ENCODE measurements at places on chromosomes 16 and 17.

DNA sequence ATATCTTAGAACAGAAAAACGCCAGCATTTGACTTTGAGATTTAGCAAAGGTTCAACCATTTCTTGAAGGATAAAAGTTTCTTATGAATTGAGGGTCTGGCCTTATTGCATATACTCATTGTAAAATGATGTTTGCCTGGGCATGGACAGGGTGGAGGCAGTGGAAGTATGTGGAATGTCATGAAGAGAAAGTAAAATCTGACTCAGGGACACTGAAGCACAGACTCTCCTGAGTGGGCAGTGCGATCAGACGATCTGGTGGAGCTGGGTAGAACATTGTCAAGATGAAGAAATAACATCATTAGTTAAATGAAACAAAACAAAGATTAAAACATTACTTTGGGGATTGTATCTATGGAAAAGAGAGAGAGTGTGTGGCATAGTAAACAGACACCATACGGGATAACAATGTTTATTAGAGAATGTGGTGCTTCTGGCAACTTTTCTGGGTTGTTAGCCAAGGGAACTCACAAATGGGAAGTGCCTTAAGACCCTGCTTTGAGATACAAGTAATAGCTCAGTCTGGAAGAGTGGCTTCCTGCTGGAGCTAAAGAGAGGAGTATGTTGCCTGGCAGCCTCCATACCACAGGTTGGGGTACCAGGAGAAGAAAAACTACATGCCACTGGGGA is 4.4 kb downstream of the MAP3K3 start:
- DNase-seq, result no peak

DNA sequence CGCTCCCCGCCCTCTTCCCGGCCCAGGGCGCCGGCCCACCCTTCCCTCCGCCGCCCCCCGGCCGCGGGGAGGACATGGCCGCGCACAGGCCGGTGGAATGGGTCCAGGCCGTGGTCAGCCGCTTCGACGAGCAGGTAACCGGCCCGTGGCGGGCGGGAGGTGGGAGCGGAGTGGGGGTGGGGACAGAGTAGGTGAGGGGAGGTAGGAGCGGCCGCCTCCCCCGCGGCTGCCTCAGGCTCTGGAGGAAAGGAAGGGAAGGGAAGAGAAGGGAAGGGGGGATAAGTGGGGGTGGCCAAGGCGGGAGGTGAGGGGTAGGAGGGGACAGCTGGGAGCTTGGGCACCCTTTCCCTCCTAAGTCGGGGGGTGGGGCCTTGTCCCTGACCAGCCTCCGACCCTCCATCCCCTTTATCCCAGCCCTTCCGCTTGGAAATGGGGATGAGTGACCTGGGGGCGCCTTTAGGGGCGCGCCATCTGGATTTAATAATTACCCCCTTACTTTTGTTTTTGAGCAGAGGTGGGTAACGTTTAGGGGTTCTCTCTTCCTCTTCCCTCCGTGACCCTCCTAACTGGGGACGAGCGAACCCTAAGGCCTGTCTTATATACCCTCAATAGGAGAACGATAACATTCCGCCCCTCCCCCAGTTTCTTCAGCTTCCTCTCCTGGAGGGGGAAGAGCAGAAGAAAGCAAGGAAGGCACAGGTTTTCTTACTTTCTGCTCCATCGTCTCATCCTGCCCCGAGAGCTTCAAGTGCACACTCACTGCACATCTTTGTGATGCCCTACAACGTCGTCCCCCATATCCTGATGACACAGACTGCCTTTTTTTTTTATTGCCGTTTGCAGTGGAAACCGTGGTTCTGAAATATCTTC is 694 bp downstream of the NF1 start:
- no peak for DNase-seq

GRCh38 chr17:2708585-2709182 is 2.9 kb downstream of the CLUH start:
- DNase-seq, result no peak

GRCh38 chr17:47239967-47240651 is 13.5 kb upstream of the ITGB3 start:
- DNase-seq, result peak; percentile 32

DNA sequence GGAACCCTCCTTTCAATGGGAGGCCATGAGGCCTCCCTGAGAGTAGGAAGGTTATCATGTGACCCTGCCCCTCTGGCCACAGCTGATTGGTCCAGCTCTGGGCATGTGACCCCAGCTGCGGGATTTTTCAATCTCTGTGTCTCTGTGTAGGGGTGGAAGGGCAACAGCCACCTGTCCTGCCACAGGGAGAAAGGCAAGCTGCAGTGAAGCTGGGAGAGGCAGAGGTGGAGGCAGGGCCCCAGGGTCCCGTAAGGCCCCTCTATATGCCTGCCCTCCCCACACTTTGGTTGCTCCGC is 10.9 kb downstream of the DNAAF8 start:
- DNase-seq, result no peak

GRCh38 chr17:74303305-74303704 is 22.7 kb upstream of the KIF19 start:
- DNase-seq, result no peak

DNA sequence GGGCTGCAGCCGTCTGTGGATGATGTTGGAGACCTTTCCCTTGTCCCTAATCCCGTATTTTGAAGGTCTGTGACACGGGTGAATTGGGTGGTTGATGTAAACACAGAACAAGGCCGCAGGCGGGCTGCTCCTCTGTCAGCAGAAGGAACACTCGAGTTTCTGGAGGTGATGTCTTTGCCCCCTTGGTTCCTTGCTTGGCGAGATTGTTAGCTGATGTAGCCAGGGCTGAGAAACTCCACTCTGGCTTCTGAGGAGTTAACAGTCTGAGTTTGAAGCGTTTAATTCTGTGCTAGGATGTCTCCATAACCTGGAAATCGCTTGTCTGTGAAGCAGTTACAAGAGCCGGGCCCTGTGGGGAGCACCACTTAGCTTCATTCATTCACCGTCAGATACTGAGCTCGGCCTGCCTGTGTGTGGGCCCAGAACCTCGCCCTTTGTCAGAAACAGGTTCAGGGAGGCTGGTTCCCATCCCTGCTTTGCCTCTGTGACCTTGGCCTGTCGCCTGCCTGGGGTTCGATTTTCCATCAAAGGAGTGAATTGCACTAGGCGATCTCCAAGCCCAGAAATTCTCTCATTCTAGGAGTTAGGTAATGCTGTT is 1.3 kb downstream of the MAPK8IP3 start:
- no peak for DNase-seq

DNA sequence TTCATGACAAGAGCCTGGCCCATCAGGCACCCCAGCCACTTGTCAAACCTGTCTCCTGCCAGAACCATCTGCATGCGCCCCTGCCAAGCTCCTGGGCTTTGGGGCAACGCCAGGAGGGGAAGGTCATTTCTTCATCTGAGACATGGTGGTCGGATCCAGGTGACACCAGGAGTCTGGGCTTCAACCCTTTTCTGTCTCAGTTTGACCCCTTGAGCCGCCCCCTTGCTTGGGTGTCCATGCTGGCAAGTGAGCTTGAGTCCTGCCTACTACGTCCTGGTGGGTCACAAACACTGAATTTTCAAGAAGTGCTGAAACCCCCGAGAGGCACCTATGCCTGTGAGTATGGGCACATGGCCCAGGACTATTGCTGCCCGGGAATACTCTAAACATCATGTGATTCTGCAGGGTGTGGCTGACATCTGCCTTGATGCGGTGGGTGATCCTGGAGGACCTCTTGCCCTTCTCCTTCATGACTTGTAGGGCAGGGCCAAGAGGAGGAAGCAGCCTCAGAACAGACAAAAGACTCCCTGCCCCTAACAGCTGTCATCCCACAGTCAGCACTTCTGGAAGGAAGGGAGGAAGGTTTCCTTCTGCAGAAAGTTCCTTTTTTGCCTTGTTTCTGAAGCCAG is 43.4 kb downstream of the TNFRSF13B start:
- no peak for DNase-seq

- DNase-seq, result no peak
Observed at GRCh38 chr16:69270395-69270794, 40.8 kb upstream of the VPS4A start.
